ENCODE measurements at places on chromosomes 3 and 15.

GRCh38 chr15:51935466-51936104, 36.0 kb downstream of the LEO1 start:
- no peak for DNase-seq

- DNase-seq: no peak
These were observed 339.0 kb upstream of the PROK2 start for GRCh38 chr3:72123908-72124441.

DNA sequence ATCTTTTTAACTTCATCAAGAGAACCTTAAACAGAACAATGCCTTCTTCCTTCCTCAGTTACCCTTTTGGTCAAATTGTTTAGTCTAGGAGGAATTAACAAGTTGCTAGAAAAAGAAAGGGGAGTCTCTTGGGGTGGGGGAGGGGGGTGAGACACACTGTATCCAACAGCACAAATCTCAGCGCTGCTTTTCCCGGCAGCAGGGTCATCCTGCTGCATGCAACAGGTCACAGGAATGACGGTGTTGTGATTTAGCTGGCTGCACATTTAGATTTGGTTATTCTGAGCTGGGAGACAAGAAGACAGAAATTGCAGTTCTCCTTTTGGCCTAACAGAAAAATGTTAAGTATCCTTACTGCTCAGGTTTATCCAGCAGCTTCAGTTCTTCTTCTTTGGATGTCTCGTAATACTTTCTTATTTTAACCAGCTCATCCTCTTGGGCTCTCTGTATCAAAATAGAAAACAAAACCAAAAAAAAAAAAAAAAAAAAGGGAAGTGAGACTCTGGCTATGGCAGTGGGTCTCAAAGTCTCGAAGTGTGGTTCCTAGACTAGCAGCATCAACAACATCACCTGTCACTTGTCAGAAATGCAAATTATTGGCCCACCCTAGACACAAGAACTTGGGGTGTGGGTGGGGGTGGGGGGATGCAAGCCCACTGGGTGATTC, 190.5 kb downstream of the GREM1 start:
- DNase-seq: no peak

DNA sequence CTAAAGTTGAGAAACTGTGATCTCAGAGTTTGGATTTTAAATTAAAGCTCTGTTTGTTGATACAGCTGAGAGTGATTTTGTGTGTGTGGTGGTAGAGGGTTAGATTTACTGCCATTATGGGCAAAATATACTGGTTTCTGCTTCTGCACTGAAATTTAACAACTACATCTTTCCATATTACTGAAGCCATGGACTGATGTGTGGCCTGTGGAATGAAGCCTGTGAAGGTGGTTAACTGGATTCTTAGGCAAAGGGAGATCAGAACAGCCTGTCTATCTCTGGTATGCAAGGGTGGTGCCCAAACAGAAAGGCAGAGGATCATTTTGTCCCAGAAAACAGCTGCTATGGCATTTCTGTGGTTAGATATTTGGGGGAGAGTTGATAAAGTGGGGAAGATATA, 297.3 kb upstream of the THBS1 start:
- no peak for DNase-seq

DNA sequence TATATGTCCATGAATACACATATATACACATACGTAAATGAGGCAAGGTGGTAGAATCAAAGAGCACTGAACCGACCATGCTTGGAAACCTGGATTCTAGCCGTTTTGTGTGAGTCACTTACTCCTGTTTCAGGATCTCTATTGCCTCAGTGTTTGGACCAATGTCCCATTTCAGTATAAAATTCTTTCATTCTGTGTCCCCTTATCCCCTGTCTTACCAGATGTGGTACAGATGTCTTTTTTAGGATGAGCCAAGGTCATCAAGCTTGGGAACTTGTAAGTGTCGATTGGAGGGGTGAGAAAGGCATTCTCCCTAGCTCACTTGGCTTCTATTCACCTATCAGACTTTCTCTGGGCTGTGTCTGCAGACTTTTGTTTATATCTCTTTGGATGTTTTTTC, 139.9 kb upstream of the CHL1 start:
- no peak for DNase-seq

DNA sequence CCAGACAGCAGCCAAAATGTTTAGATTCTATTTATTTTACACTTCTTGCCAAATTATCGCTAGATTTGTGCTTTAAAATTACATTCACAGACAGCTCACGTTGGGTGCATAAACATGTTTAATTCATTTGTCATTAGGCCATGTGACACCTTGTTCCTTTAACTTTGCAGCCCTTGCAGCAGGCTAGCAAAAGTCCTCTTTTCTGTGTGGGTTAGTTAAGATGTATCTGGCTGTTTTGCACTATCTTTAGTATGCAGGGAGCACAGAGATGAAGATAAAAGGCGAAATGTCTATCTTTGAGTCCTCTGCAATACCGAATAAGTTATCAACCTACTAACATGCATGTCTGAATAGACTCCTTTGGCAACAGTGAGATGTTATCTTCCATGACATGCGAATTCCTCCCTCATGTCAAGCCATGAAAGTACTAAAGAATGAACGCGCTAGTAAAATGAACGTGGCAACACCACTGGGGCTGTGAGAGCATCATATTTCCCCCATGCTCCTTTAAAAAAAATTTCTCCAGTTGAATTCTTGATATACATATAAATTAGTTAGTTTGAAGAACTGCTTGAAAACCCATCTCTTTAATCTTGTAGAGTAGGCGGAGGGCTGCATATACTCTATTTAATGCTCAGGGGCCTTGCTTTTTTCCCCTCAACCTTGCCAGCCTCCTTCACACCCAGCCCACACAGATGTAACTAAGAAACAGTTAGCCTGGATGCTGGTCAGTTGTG, 620.4 kb upstream of the NR2F2 start:
- DNase-seq: no peak

All from NCI-H1694 (cell line).